ENCODE measurements at places on chromosomes 3 and 15.

- DNase-seq = no peak
Observed at GRCh38 chr3:79314544-79314943, 453.3 kb downstream of the ROBO1 start.

DNA sequence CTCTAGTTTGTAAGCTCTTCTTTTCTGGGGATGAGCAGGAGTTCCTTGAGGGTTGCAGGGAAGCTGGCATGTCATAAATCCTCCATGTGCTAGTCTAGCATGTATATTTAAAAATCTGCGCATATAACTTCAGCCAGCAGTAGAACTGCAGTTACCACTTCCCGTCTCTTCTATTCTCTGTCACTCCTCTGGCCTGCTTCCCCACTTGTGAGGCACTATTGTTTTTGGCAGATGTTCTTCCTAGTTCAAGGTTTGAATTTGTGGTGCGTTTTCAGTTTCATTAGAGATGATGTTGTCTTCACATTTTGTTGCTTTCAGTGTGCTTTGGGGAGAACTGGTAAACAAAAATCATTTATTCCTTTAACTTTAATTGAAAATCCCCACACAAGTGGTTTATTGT is 169.1 kb upstream of the ZPLD1 start:
- no peak for DNase-seq

GRCh38 chr3:124639406-124640237 is 90.6 kb upstream of the UMPS start:
- no peak for DNase-seq

- DNase-seq = no peak
Observed at GRCh38 chr15:84604826-84605553, 4.2 kb downstream of the ZSCAN2 start.

DNA sequence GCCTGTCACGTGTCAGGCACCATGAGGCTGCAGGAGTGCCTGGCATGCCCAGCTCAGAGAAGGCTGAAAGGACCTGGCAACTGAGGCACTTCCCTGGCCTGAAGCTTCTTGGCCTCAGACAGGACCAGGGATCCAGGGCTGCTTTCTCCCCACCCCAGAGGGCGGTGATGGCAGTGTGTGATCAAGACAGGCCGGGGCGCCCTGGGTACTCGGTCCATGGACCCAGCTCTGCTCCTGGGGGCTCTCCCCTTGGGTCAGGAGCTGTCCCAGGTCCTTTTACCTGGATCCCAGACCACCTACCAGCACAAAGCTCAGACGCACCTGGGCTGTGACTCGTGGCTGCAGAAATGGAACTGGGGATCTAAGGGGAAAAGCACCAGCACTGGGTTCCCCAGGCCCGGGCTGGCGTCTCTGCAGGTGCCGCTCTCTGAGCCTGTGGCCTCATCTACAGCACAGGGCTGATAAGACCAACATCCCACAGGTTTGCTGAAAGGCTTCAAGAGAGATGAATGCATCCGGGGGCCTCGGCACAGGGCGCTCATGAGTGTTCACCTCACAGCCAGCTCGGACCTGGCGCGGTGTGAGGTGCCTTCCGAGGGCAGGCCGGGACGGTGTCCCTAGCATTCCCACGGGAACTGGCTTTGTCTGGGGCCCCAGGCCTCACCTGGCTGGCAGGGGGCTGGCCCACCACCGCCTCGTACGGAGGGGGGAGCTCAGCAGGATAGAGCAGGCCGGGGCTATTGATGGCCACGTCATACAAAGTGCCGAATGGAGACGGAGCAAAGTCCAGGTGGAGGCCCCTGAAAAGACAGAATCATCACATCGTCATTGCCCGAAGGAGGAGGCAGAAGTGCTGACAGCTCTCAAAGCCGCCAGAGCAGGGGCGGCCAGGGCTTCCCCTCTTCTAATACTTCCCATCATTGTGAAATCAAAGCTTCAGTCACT is 133.6 kb downstream of the NSMCE3 start:
- no peak for DNase-seq

DNA sequence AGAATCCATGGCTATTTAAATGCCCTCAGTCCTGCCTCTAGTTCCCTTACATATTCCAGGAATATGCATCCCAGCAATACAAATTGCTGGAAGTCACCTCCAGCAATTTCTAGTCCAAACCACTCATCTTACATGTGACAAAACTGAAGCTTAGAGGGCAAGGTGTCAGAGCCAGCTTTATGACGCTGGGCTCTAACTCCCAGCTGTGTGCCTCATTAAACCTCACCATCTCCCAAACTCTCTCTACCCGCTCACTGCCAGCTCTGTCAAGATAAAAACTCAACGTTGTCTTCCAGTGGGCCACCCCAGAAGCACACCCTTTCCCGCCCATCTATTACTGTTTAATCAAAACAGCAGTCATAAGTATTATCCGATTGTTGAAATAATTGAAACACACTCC is 7.9 kb downstream of the TNIK start:
- DNase-seq = no peak

DNA sequence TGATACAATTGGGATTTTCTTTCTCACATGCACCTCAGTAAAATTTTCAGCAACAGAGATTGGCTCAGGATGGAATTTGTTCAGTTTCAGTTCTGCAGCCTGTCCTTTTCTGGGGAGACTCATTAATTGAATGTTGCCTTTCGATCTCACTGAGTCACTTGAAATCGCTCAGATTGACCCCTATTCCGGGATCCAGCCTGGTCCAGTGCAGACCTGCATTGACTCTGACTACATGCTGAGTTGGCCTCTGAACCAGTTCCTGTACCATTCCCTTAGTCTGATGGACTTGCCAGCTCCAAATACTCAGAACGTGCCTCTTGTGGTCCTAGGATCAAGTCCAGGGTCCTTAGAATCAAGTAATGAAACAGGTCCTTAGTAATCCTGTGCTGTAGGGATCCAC is 9.4 kb downstream of the IGF1R start:
- no peak for DNase-seq

- no peak for DNase-seq
Observed at GRCh38 chr15:32730677-32731654, 13.2 kb downstream of the GREM1 start.

DNA sequence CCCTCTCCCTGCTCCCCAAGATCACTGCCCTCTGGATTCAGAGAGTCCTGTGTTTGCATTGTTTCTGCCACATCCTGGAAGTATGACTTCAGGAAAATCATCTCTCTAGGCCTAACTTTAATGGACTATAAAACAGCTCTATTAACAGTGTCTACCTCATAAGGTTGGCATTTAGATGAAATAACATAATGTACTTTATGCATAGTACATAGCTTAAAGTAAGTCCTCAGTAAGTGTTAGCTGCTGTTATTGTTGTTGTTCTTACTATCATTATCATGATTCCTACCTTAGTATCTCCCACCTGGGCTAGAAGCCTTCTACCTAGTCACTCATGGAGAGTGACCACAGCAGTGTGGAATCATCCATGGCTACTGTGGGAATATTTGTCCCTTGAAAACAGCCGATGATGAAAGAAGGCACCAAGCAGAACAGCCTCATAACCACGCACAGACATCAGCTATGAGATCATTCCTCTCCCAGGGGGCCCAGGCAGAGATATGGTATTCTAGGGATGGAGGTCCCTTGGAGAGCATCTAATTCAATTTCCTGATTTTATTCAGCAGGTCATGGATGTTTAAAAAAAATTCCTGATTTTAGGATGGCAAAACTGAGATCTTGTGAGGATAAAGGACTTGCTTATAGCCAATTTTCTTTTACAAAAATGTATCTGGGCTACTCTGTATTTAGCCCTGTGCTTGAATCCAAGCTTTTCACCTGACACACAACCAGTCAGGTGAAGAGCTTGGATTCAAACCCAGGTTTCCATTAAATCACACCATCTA is 1.9 kb downstream of the FSD2 start:
- no peak for DNase-seq

- DNase-seq = no peak
Observed at GRCh38 chr3:21372316-21372715, 378.7 kb downstream of the ZNF385D start.

GRCh38 chr15:60390871-60391501 is 6.8 kb downstream of the ANXA2 start:
- DNase-seq = no peak

- DNase-seq = no peak
Observed at GRCh38 chr3:141507392-141508066, 20.7 kb downstream of the RASA2 start.

- no peak for DNase-seq
Observed at GRCh38 chr15:45134682-45135604, 5.1 kb downstream of the DUOX1 start.

GRCh38 chr3:194249323-194250097 is 101.6 kb downstream of the CPN2 start:
- DNase-seq = no peak

DNA sequence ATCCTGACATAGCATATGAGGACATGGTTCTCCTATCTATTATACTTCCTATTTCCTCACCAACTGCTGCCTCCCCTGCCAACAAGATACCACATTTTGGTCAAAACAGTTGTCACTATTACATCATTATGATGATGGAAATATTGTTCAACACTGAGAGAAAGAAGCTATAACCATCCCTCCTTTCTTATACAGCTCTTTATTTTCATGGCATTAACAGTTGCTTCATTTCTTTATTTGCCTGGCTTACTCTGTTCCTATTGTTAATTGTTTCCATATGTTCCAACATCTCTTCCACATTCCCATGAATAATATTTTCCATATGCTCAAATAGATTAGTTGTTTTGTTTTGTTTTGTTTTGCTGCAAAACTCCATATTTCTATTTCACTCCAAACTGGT is 40.8 kb upstream of the FILIP1L start:
- DNase-seq = no peak

GRCh38 chr15:31374986-31375385 is 48.4 kb downstream of the KLF13 start:
- DNase-seq = no peak

GRCh38 chr3:88058306-88058580 is 562 bp downstream of the CGGBP1 start:
- DNase-seq = no peak

DNA sequence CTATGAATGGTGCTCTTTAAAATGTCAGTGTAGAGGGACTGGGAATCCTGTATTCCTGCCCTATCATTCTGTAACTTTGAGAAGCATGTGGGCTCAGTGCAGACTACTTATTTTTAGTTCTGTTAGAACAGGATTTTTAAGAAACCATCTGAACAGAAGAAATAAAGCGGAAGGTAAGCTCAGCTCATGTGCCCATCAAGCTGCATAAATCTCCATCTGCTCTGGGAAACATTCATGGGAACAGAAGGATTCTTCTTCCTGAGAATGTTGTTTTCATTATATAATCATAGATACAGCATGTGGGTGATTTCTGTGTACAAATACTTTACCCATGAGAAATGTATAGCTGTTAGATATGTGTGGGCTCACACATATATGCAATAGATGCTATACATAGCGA is 69.9 kb downstream of the SIDT1 start:
- DNase-seq = no peak

DNA sequence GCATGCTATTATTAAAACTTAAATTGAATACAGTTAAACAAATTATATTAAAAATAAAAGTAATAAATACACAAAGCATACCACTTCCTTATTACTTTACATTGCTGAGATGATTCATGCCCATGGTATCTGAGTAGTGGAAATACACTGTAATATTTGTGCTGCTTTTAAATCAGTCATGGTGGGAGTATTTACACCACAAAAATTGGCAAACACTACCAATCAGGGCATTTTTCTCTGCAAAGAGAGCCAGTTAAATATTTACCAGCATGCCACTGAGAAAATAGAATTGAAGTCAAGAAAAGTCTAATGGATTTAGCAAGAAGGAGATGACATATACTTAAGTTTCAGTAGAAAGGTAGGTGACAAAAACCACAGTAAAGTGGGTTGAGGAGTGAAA is 19.6 kb downstream of the PPARG start:
- no peak for DNase-seq

DNA sequence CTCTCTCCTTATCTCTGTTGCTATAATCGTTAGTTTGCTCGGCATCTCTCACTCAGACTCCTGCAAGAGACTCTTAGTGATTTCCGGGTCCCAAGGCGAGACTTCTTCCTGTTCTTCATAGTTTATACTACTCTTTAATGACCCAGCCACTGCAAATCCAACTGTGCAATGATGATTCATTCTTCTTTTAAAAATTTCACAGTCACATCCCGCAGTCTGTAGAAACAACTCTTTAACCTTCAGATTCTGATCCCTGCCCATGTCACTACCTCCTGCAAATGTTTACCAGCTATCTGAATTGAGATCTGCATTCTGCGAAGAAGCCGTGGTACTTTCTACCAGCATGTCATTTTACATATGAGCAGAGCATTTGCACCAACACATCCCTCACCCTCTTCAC is 2.8 kb upstream of the VGLL3 start:
- DNase-seq = no peak

- no peak for DNase-seq
Observed at GRCh38 chr15:75171408-75171807, 30.3 kb upstream of the C15orf39 start.

- peak; percentile 84 for DNase-seq
Observed at GRCh38 chr15:93028632-93029213, 60.3 kb downstream of the RGMA start.

DNA sequence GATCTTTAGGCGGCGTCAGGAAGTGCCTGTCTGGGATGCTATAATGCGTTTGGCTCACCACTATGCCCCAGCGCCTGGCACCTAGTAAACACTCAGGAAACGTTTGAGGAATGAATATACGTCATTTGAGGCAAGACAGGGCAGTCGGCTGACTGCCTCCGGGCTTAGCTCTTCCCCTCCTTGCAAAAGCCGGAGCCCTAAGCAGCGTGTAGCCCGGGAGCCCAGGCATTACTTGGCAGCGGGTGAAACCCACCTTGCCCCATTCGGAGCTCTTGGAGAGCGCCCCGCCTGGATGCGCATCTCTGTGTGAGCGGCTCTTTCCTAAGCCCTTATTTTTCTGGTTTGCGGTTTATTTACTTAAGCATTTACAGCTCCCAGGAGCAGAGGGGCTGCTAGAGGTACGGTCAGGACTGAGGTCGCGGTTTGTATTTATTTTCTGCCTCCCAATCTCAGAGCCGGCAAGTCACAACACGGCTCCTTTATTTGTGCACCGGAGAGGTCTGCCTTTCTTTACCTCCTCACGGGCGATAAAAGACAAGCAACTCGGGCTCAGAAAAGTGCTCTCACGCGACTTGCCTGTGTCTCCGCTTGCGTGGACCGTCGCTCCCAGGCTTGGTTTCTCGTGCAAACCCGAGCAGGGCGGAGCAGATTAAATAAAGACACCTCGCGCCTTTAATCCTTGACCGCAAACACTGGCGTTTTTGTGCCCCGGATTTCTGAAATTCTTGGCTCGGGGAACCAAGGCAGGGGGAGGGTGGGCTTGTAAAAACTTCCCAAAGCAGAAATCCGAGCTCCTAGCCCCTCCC is 737 bp upstream of the ITPR1 start:
- peak; percentile 27 for DNase-seq

DNA sequence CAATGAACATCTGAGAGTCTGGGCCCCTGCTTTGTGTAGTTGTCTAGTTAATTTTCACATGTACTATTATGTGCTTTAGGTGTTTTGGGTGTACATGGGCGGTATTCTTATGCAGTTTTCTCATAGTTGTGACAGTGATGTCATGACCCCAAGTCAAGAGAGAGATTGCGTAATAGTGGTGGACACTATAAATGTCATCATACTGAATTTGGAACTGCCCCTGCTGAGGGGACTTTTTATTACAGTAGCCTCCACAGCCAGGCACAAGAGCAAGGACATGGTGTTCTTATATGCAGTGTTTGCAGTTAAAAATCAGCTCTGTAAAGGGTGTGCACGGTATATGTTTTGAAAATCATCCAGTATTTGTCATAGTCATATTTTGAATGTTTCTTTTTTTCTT is 29.5 kb downstream of the ABHD2 start:
- no peak for DNase-seq

- DNase-seq = no peak
Observed at GRCh38 chr3:68363796-68364195, 568.6 kb downstream of the TAFA4 start.

- DNase-seq = no peak
Observed at GRCh38 chr15:40472171-40472727, 1.5 kb downstream of the CHST14 start.

GRCh38 chr3:4824926-4825325 is 154.3 kb upstream of the BHLHE40 start:
- DNase-seq = no peak

All from amygdala (tissue), 56 donors.